ENCODE measurements at places on chromosomes 2 and 18.

DNA sequence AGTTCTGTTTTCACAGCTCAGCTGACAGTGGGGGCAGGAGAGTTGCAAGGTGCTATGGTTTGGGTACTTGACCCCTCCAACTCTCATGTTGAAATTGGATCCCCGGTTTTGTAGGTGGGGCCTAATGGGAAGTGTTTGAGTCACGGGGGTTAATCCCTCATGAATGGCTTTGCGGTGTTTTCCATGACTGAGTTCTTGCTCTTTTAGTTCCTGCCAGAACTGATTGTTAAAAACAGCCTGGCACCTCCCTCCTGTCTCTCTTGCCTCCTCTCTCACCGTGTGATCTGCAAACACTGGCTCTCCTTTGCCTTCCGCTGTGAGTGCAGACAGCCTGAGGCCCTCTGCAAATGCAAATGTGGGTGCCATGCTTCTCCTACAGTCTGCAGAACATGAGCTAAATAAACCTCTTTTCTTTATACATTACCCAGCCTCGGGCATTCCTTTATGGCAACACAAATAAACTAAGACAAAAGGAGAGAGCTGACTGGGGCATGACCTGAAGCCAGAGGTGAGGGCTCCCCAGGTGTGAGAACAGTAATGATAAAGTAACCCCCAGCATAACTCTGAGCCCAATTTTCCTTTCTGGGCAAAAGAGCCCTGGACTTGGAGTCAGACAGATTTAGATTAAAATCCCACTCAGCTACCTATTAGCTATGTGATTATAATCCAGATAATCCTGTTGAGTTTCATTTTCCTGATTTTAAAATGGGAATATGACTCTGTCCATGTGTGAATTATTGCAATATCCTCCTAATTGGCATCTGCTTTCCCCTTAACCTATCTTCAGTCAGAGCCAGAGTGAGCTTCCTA is 64.9 kb upstream of the CAPN13 start:
- peak; percentile 91 for DNase-seq

DNA sequence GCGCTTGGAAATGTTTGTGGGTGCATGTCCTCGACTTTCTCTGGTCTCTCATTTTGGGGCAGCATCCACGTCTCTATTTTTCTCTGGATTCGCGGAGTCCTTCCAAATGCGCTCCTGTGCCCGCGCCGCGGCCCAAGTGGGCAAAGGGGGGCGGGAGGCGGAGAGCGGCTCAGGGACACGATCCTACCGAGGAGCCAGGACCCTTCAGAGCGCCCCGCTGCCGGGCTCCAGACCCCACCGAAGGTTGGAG is 990 bp downstream of the EPAS1 start:
- DNase-seq: no peak

DNA sequence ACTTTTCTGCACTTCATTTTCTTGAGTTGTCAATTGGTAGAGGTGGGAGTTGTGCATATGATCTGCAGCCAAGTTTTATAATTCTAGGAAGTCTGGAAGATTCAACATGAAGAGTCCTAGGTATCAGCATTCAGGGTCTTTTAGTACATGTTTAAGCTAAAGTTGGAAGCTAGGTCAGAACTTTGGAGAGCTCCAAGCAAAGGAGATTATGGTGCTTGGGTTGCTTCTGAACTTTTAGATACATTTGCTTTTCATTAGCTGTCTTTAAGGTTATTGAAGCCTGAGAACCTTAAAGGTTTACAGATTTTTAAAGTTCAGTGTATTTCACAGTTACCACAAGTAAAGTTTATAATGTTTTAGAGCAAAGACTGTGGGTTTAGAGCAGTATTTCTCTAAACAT is 85.5 kb downstream of the EPC2 start:
- DNase-seq: no peak

- DNase-seq: no peak
Measured at GRCh38 chr2:182949052-182949451, 82.6 kb upstream of the FRZB start.

GRCh38 chr2:102313025-102313424 is 1.7 kb downstream of the IL1RL1 start:
- DNase-seq: no peak

DNA sequence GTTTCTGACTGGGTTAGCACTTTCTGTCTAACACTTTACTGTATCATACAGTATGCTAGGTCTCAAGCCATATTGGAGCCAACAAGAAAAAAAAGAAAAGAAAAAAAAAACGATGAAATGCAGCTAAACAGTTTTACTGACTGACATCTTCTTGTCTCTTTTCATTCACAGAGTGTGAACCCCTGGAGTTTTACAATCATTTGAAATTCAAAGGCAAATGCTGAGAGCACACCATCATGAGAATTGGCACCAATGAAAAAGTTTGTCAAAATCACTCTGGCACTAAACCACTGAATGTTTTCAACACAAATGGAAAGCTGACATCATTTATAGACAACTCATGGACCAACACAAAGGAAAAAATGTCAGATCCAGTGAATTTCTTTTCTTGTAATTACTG is 513.3 kb downstream of the LRRTM4 start:
- DNase-seq: no peak

- DNase-seq: no peak
Measured at GRCh38 chr2:99640635-99641151, 150.9 kb upstream of the REV1 start.

- DNase-seq: no peak
Measured at GRCh38 chr2:99421469-99421868, 68.3 kb downstream of the REV1 start.

DNA sequence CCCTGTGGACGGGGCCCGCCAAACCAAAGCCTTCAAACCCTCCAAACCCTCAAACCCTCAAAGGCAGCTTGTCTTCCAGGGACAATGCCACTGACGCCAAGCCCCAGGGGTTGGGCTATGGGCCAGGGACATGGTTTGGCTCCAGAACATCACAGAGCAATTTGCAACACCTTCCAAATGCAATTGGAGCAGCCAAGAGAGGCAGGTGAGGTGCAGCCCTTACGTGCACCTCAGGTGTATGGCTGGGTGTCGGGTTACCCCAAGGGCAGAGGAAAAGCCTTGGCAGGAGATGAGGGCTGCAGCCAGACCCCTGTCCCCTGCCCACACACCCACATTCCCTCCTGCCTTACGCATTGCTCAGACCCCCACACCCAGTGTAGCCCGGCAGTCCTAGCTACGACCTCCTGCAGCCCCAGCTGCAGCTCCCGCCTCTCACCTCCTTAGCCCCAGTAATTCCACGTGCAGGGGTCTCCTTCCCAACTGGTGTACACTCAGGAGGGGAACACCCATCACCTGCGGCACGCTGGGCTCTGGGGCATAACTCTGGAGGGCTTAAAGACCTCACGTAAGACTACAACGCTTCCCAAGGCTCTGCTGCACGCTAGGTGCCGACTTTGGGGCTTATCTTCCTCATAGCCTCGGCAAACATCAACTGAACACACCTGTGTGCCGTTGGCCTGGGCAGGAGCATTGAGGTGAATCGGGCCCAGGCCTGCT is 88.7 kb downstream of the TFCP2L1 start:
- DNase-seq: peak; percentile 33

- DNase-seq: no peak
Measured at GRCh38 chr2:190540048-190540447, 5.5 kb upstream of the NEMP2 start.

GRCh38 chr18:4126939-4127338 is 328.2 kb downstream of the DLGAP1 start:
- DNase-seq: no peak

DNA sequence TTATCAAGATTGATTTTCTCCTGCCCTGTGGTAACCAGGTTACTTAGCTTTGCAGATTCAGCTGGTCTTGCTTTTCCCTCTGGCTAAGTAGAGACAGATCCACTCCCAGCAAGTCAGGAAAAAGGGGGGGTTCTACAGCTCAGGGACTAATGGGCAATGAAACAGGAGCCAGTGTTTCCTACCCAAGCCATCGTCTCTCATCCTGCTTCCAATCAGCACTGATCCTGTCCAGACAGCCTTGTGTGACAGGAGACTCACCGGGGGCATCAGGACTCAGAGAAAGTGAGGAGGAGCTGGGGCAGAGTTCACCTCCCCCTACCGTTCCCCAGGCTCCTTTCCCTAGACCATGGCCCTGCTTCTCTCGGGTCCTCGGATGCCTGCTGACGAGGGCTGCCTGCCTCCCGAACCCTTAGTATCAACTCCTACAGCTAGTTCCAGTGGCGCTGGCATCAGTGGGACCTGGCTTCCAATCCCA is 307.6 kb downstream of the ALK start:
- no peak for DNase-seq

DNA sequence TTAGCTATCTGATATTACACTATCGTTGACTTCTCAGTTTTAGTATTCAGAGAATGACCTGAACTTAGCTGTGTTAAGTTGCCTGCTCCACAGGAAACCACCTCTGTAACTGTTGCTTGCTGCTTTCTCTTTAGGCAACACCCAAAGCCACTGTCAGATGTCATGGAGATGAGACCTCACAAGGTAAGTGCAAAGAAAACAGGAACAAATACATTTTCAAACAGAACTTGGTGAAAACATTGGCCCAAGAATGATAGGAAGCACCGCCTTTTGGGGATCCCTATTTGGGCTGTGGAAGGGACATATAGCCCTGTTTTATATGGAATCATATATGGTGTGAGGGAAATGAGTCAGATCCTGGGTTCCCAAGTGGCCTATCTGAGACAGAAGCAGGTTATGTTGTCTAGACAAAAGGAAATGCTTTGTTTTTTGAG is 143.4 kb downstream of the UBE2E3 start:
- no peak for DNase-seq

GRCh38 chr2:124424074-124424473 is 399.0 kb downstream of the CNTNAP5 start:
- DNase-seq: no peak

DNA sequence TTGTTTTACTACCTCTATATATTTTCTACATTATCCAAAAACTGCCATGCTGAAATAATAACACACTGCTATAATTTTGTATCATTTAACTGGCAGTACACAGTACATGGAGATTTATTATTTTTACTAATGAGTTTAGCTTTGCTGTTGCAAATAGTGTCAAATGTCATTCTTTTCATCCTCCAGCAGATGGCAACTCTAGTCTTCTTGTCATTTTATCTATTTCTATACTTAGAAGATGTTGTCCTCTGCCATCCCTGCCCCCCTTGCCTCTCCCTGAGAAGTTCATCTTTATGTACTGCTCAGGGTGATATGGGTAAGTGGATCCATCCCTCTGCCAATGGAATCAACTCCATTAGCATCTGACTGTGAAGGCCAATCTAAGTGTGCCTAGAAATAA is 21.7 kb upstream of the LRRTM1 start:
- DNase-seq: no peak

DNA sequence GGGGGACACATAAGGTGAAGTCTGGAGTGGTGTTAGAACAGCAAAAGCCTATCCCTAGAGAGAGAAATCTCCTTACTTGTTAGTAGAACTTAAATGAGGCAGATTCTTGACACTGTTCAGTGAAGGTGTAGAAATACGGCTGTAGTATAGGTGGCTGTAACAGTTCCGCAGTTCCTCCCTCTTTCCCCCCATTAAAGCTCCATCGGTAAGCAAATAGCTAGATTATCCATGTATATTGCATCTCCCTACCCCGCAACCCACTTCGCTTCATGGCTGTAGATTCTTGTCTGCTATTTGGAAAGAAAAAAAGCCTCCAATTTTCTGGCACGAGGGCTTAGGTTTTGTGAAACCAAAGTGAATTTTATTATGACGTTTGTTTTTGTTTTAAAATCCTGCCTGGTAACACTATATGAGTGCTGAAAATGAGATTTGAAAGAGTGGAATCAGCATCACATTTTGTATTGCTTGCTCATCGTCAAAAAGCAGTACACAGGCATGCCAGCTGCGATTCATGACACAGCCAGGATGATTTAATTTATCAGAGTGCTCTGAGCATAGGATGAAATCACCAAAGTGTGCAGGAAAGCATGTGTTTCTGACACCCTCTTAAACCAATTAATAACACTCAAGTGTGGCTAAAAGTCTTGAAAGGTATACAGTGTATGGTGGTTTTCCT is 1.4 kb downstream of the FAM171B start:
- no peak for DNase-seq

GRCh38 chr2:18464913-18465312 is 95.5 kb downstream of the RDH14 start:
- no peak for DNase-seq

GRCh38 chr2:168749297-168749696 is 53.1 kb upstream of the NOSTRIN start:
- DNase-seq: no peak

GRCh38 chr18:36249392-36249791 is 48.1 kb upstream of the FHOD3 start:
- peak; percentile 2 for DNase-seq

DNA sequence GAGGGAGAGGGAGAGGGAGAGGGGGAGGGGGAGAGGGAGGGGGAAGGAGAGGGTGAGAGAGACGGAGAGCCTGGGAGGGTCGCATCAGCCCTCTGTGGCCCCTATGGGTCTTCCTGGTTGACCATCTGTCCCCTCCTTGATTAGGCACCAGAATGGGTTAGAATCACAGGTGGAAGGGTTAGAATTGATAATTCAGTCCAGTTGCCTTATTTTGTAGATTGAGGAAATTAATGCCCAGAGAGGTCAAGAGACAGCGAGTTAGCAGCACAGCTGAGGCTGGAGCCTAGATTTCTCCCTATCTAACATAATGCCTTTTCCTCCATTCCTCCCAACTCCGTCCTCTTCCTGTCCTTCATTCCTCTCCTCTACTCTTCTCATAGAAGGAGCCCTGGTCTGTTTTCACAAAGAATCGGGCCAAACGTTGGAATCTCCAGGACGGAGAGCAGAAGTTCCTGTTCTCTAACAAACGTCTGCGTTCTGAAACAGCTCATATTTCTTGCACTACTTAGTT is 338 bp upstream of the THUMPD2 start:
- no peak for DNase-seq

GRCh38 chr18:77077941-77078689 is 54.5 kb downstream of the MBP start:
- no peak for DNase-seq

DNA sequence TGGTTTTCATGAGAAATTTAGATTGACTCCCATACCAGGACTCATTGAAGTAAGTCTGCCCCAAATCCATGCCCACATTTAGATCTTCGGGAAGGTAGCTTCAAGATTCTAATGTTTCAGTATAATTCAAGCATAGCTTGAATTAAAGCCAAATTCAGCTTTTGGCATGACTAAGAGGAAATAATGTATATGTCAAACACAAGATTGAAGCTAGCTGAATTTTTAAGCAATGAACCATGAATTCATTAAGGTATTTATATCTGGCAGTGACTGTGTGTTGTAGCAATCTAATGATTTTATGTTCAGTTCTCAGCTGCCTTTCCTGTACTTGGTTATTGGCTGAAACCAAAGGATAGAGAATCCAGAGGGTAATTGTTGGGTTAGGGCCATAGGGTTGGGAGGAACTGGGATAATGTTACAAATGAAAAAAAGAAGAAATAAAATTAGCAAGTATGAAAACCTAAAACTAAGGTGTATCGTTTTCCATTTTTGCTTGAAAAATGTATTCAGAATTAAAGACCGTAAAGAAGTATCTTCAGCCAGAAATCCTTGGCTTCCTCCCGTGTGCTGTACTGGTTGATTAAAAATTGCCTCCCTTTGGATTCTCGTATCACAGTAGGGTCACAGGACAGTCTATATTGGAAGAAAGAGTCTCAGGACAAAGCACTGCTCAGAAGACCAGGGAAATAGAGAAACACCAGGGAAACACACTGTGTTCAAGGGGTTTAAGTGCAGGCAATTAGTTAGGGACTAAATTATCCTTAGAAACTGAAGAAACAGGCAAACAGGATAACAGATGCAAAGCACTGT is 119.0 kb upstream of the FN1 start:
- DNase-seq: no peak

- no peak for DNase-seq
Measured at GRCh38 chr2:164677733-164678132, 56.5 kb upstream of the GRB14 start.
